CD8-positive, alpha-beta T cell (primary cell): ENCODE measurements at places on chromosomes 6 and 20.

DNA sequence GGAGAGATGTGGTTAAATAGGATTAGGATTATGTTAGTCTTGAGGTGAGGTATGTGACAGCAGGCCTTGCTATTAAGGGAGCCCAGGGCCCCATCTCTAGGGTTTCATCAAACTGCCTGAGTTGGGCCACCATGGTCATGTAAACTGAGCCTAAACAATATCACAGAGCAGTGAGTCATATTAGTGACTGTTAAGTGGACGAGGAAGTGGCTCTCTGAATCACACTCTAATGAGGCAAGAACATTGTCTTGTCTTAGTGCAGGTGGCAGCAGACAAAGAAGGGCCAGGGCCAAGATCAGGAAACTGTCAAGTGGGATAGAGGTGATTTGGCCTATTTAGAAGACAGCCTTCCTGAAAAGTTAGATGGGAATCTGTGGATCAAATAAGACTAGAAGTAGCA lies 23.1 kb downstream of the ENPP3 start:
- DNase-seq: no peak

DNA sequence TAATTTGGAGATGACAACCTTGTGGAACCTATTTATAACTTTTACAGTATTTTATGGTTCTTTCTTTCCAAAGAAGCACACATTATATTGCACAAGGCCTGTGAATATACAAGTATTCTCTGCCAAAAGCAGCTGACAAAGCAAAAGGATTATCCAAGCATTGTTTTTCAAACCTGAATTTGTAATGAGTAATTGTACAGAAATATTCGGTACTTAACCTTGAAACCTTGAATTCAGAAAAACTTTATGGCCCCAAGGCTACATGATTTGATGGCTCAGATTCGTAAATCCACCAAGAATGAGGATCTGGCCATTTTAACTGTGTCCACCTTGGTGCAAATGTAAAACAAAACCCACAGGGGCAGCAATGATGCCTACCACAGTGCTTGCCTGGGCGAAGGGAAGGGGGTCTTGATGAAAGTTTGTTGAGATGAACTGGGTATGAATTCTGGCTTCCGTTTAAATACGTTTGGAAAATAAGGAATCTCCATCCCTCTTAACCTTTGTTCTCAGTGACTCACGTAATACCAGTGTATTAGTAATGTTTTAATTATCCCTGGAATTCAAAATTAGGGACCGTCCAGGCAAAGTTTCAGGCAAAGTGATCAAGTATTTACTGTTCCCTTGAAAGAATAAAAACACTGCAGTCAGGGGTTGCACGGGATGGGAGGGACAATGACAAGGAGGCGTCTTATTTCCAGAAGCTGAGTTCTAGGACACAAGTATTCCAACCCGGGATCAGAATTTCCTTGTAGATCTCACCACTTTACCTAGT lies 2.7 kb upstream of the RBM24 start:
- DNase-seq: no peak

DNA sequence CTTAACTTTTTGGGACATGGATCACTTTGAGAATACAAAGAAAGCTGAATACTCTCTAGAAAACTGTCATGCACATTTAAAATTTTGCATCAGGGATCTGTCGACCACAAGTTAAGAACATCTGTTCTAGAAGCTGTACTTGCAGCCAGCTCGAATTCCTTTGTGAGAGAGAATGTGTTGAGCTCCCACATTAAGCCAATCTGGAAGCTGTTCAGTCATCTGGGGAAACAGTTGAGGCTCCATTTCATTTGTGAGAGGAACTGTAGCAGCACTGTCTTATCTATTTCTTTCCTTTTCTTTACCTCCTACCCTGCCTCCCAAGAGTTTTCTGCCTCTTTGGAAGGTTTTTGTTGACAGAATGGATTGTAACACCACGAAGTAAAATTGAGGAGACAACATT lies 50.8 kb downstream of the KAT14 start:
- DNase-seq: no peak

DNA sequence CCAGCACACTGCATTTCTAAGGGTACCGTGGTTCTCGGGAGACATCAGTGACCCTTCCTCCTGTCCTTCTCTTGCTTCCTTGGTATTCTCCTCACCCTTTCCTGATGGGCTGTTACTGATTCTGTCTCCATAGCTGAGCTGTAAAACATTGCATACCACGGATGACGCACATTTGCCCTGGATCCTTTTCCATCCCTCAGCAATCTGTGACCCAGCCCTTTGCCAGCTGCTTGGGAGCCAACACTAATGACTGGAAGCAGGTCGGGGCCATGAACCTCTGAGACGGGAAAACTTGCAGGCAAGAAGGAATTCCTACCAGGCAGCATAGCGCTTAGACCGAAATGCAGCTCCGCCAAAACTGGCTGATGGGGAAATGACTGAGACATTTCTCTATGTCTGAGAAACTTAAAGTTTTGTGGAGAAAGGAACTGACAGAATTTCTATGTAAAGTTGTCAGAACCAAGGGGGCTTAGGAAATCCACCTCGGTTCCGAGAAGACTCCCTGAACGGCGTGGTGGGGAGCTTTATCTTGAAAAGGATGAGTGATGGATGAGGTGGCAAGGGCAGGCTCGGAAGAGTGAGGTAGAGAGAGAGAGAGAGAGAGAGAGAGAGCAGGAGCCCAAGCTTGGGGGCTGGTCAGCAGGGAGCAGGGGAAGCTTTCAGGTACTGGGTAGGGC lies 19.2 kb downstream of the TUBB2B start:
- no peak for DNase-seq

DNA sequence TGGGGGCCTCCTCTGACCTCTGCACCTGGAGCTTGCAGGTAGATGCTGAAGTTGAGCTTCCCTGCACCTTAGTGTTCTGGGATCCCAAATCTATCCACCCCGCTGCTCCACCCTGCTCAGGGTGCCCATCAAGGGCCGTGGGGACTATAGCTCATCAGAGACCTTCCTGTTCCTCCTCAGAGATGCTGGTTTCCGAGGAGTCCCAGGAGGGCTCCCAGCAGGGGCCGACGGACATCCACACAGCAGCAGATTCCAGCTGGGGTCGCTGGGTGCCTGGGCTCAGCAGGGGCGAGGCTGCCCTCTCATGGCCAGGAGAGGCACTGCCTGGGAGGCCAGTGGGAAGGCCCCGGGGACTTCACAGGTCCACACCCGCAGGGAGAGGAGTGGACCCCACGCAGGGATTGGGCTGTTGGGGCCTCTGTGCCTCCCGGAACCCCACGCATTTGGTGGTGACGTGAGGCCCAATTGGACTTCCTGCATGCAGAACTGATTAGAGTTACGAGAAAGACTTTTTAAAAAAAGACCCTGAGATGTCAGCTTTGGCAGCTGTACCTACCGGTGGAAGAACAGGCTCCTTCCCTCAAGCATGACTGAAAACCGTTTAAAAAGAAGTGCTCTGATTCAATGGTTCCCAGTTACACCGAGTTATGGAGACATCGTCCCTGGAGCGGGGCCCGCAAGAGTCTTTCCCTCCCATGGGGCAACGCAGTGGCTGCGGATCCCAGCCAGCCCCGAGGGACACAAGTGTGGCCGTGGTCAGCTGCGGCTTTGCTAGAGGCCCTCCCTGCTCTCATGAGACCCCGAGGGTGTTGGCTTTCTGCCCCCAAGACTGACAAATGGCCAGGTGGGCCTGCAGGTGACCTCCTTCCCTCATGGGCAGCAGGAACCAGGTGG lies 25.3 kb upstream of the SLCO4A1 start:
- DNase-seq: peak; percentile 81

- no peak for DNase-seq
Observed at GRCh38 chr20:32846852-32847251, 11.9 kb upstream of the EFCAB8 start.

- DNase-seq: peak; percentile 49
Observed at GRCh38 chr20:50120935-50121693, 8.2 kb upstream of the UBE2V1 start.

GRCh38 chr6:157560691-157561413 lies 179.9 kb downstream of the ZDHHC14 start:
- no peak for DNase-seq

DNA sequence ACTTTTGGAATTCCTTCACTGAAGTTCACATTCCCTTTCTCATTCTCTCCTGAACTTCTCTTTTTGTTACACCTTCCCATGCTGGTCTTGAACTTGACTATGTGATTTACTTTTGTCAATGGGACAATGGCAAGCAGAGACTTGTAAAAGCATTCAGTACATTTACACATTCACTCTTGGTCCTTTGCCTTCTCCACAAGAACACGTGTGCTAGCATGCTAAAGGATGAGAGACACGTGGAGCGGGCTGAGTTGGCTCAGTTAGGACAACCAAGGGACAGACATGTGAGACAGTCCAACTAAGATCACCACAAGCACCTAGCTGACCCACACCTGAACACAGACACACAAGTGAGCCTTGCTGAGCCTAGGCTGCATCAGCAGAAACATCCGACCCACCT lies 91.3 kb upstream of the PAK5 start:
- DNase-seq: no peak

DNA sequence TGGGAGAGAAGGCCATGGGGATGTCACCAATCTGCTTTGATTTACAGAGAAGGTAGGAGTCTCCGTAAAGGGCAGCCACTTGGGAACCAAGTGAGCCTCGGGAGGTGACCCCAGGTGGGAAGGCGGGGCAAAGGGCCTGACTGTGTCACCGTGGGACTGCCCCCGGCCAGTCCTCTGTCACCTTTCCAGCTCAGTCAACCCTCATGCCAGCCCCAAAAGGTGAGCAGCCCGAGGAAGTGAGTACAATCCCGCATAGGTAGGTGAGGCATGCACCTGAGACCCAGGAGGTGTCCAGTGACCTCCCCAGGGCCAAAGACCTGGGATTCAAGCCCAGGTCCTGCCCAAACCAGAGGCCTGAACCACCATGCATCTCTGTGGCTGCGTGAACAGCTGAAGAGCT lies 36.2 kb downstream of the BMP7 start:
- DNase-seq: no peak

- DNase-seq: no peak
Observed at GRCh38 chr6:113650610-113650979, 206.6 kb upstream of the MARCKS start.

GRCh38 chr6:133408543-133408942 lies 167.4 kb downstream of the EYA4 start:
- no peak for DNase-seq

DNA sequence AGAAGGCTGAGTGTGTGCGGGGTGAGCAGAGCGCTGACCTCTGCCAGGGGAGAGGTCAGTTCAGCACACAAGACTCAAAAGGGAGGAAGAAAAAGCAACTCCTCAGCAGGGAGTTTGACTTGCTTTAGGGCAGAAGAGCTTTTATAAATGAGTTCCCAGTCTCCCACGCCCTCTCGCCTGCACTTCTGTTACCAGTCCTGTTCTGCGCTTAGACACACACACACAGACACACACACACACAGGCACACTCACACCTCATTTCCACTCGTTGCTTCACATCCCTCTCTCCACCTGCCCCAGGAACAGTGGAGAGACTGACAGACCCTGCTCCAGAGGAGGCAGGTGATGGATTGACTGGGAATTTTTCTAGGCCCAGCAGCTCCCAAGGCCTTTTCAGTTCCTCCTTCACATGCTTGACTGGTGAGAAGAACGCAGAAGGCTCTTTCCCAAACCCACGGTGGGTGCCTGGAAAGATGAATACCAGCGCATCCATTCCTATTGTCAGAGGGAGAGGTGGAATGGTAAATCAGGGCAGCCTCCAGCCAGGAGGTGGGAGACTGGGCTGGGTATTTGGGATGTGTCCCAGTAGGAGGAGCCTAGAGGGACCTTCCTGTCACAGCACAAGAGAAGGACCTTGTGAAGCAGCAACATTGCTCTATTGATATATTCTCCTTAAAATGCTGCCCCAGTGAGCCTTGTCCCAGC lies 43.7 kb downstream of the JAG1 start:
- DNase-seq: no peak

- DNase-seq: no peak
Observed at GRCh38 chr6:967701-968100, 274.8 kb upstream of the EXOC2 start.

DNA sequence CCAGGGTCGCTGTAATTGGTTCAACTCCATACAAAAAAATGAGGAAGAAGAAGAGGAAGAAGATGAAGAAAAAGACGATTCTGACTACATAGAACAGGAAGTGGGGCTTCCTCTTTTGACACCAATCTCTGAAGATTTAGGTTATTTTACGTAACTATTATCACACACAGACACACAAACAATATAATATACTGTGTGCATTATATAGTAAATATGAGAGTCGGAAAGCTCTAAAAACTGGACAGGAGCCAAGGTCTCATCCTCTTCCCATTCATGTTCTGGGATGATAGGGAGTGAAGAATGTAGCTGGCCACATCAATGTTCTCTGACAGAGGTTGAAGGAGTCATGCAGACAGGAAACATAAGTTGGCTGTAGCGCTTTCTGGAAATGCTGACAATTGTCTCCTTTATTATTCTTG lies 13.3 kb downstream of the RSPH4A start:
- DNase-seq: no peak

DNA sequence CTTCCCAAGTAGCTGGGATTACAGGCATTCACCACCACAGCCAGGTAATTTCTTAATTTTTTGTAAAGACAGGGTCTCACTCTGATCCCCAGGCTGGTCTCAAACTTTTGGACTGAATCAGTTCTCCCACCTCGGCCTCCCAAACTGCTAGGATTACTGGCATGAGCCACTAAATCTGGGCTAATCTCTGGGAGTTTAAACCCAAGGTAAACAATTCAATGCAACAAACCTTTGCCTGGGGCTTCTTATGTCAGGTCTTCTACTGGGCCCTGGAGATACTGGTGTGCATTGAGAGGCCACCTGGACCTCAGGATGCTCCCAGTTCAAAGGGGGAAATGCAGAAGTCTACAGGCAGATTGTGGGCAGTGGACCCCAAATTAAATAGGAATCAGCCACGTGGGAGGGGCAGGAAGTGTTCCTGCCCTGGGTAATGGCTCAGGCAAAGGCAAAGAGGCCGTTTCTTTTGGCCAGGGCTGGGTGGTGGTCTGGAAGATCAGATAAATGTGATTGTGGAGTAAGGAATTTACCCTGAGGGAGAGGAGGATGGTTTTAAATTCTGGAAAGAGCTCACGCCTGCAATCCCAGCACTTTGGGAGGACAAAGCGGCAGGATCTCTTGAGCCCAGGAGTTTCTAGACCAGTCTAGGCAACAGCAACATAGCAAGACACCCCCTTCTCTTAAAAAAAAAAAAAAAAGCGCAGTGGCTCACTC lies 1.3 kb upstream of the MYBL2 start:
- no peak for DNase-seq

GRCh38 chr6:112842330-112842685 lies 495.2 kb downstream of the RFPL4B start:
- no peak for DNase-seq

GRCh38 chr20:32162351-32162750 lies 45.2 kb downstream of the PLAGL2 start:
- DNase-seq: no peak

- no peak for DNase-seq
Observed at GRCh38 chr6:102149191-102149590, 755.7 kb downstream of the GRIK2 start.

DNA sequence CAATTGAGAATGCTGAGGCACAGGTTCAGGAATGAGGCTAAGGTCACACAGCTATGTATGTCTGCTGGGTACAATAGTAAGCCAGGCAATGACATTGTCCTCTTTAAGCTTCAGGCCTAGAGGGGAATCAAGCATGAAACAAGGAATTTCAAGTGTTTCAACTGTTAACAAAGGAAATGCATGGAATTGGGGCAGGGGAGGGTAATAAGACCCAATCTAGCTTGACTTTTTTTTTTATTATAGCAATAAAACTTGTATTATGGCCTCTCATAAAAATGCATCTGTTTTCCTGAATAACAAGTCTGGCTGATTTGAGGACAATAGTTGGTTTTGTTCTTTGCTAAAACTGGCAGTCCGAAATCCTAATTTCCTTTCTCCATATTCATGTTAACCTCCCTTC lies 336.7 kb downstream of the CBLN4 start:
- DNase-seq: no peak
